Mesothelial cell of epicardium (in vitro differentiated cells): ENCODE measurements at places on chromosomes 2 and 18. TPM values are rescaled to one million over a fixed set of nuclear protein-coding genes. Genes with fewer than 3 reads are reported as not detected.

DNA sequence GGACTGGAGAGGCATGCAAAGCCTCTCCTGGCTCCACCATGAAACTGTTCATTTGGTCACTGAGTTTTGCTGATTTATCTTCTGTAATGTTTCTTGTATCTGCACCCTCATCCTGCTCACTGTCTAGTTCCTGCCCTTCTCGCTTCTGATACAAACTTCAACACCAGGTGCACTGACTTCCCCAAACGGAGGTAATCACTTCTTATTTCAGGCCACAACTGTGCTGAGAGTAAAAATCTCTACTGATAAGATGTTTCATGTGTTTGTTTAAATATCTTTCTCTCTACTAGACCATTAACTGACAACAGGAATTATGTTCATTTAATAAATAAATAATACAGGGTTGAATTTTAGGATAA, 10.9 kb upstream of the NT5C1B start:
- peaks cover 10% of the 10 kb centered on the region for H3K4me1 ChIP-seq
- H3K36me3 ChIP-seq, result no peaks in the 10 kb centered on the region
- no peak overlapping the region for H3K27ac ChIP-seq
- DNase-seq, result no peak
- no peaks in the 10 kb centered on the region for H3K27me3 ChIP-seq

GRCh38 chr2:27916293-27916995, 25.9 kb downstream of the BABAM2 start:
- H3K27me3 ChIP-seq, result no peaks in the 10 kb centered on the region
- peaks cover 35% of the 10 kb centered on the region for H3K4me1 ChIP-seq
- H3K27ac ChIP-seq, result no peak overlapping the region

DNA sequence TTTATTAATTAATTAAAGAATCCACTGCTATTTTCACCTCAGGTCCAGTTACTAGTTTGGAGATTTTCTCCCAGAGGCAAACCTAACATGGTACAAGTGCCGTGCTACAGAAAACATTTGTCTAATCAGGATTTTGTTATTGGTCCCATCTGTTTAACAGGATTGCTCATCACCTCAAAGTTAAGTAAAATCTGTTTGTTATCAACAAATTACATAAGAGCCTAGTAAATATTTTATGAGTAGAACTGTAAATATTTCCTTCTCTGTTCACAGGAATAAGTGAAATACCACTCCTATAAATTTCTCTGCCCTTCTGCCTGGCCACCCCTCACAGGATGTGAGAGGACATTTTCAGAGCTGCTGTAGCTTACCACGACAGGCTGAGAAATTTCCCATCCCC, 200.2 kb downstream of the RAD51AP2 start:
- no peak overlapping the region for H3K27ac ChIP-seq
- H3K27me3 ChIP-seq, result peaks cover 5% of the 10 kb centered on the region

GRCh38 chr2:127201452-127201851, 18.6 kb downstream of the CYP27C1 start:
- no peak for DNase-seq
- H3K27me3 ChIP-seq, result no peaks in the 10 kb centered on the region
- H3K27ac ChIP-seq, result no peak overlapping the region
- H3K4me1 ChIP-seq, result peaks cover 2% of the 10 kb centered on the region
- H3K4me3 ChIP-seq, result no peak overlapping the region
- peaks cover 2% of the 10 kb centered on the region for H3K36me3 ChIP-seq

DNA sequence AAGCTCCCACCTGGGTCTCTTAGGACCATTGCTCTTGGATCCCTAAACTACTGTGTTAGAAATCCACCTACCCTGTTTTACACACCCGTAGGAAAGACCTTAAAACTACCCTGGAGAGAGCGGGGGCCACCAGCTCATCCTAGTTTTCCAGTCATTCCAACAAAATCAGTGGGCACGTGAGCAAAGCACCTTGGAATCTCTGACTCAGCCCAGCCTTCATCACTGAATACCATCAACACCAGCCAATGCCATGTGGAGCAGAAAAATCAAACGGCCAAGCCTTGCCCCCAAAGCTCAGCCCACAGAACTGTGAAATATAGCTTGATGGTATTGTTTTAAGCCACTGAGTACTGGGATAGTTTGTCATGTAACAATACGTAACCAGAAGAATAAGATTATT, 449.7 kb upstream of the CHAC2 start:
- no peak for DNase-seq
- H3K4me3 ChIP-seq, result no peak overlapping the region
- H3K27me3 ChIP-seq, result no peaks in the 10 kb centered on the region

DNA sequence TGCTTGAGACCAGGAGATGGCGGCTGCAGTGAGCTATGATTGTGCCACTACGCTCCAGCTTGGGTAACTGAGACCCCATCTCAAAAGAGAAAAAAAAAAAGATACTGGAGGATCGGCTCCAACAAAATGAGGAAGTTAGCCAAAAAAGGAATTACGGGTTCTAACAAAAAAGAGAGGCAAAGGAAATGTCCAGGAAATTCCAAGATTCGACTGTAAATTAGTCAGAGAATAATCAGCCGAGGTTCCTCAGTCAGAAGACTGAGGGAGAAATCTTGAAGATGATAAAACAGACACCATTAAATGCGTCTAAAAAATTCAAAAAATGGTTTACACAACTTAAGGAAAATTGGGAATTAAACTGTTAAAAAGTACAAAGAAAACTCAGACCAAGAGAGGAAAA, 89.5 kb downstream of the AAK1 start:
- no peak overlapping the region for H3K27ac ChIP-seq
- H3K4me3 ChIP-seq, result no peak overlapping the region
- H3K27me3 ChIP-seq, result no peaks in the 10 kb centered on the region
- no peak for DNase-seq
- no peaks in the 10 kb centered on the region for H3K4me1 ChIP-seq

The GAREM2 gene
- 25.0 to 27.5 TPM (median 26.4 TPM) in 3 replicates for total RNA-seq

- peaks cover 5% of the 10 kb centered on the region for H3K4me1 ChIP-seq
- peaks cover 25% of the 10 kb centered on the region for H3K27me3 ChIP-seq
- no peak overlapping the region for H3K27ac ChIP-seq
- DNase-seq, result no peak
These were observed 144.2 kb upstream of the HDAC4 start for GRCh38 chr2:239544918-239545465.

GRCh38 chr2:1738163-1738562, 6.2 kb downstream of the PXDN start:
- DNase-seq, result no peak
- H3K4me3 ChIP-seq, result no peak overlapping the region
- peaks cover 27% of the 10 kb centered on the region for H3K36me3 ChIP-seq

- H3K4me3 ChIP-seq, result no peak overlapping the region
- peaks cover 4% of the 10 kb centered on the region for H3K4me1 ChIP-seq
- H3K27me3 ChIP-seq, result peaks cover 3% of the 10 kb centered on the region
- no peak for DNase-seq
These were observed 25.1 kb upstream of the PLB1 start for GRCh38 chr2:28470759-28471158.

GRCh38 chr2:204604061-204604460, 58.8 kb downstream of the PARD3B start:
- H3K27ac ChIP-seq, result peak overlapping the region; percentile 14
- peaks cover 30% of the 10 kb centered on the region for H3K4me1 ChIP-seq
- no peak overlapping the region for H3K4me3 ChIP-seq
- no peaks in the 10 kb centered on the region for H3K27me3 ChIP-seq

The LRATD1 gene
- total RNA-seq, result 2.2 to 2.6 TPM (median 2.4 TPM) in 3 replicates

- DNase-seq, result no peak
- no peak overlapping the region for H3K4me3 ChIP-seq
- no peaks in the 10 kb centered on the region for H3K4me1 ChIP-seq
- no peak overlapping the region for H3K27ac ChIP-seq
These were observed 33.4 kb downstream of the SFXN5 start for GRCh38 chr2:73037947-73038585.

The LIPG gene
- 22.3 to 26.0 TPM (median 25.7 TPM) in 3 replicates for total RNA-seq

The GALNT3 gene
- 8.2 to 10.1 TPM (median 8.3 TPM) in 3 replicates for total RNA-seq

DNA sequence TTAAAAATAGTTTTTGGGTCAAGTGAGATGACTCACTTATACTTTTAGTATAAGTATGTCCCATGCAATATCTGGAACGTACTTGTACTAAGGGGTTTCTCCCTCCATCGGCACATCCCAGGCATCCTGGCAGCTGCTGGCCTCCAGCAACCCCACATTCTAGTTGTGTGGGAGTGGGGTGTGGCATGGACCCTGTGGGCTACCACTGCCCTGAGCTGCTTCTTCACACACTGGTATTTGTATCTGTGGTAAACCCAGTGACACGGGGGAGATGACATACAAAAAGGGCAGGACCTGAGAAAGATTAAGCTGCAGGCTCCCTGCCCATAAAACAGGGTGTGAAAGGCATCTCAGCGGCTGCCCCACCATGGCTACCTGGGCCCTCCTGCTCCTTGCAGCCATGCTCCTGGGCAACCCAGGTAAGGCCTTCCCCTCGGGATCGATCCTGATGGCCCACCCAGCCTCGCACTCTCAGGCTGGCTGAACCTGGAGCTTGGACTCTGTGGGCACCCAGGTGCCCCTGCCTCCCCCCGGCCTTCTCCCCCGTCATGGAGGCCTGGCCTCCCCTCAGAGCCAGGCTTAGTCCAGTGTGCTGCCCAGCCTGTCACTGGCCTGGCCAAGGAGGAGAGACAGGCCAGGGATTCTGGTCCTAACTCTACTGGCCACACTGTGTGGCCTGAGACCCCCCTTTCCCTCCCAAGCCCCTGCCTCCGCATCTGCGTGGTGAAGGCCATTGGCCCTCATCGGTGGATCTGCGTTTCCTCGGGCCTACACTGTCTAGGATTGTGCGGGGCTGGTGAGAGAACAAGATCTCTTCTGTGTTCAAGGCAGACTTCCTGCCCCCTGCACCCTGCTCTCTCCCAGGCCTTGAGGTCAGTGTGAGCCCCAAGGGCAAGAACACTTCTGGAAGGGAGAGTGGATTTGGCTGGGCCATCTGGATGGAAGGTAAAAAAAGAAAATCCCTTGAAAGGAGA, at the start of gene GNLY:
GNLY (plus strand) TSS at position 307 of the 974 bp plus-strand sequence; CDS start at position 368, 61 bp downstream.
- H3K4me3 ChIP-seq, result no peak within 1 kb of the TSS
- DNase-seq, result no peak
- no peak within 1 kb of the TSS for H3K27ac ChIP-seq

The G6PC2 gene
- total RNA-seq, result not detected in 3 replicates

- H3K4me1 ChIP-seq, result peaks cover 31% of the 10 kb centered on the region
- H3K27me3 ChIP-seq, result no peaks in the 10 kb centered on the region
- no peak for DNase-seq
These were observed 58.6 kb upstream of the SLC25A52 start for GRCh38 chr18:31819106-31819924.

The ACVR2A gene
- 29.7 to 33.3 TPM (median 31.3 TPM) in 3 replicates for total RNA-seq

DNA sequence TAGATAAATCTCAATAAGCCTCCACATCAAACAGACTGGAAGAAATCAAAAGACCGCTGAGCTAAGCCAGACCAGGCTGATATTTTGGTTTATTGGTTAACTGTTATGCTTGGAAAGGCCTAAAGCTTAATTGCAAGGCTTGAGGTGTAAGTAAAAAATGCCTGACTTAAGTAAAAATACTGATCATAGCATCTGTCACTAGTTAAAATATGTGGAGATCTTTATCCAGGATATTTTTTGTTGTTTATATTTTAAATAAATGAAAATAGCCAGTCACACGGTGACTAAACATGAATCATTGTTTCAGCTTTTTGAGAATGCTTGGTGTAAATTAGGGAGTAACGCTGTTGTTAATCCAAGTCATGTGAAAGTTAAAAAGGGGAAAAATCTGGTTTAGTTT, 127.9 kb downstream of the THADA start:
- peaks cover 72% of the 10 kb centered on the region for H3K4me1 ChIP-seq
- H3K27ac ChIP-seq, result peak overlapping the region; percentile 91
- no peak for DNase-seq
- H3K4me3 ChIP-seq, result no peak overlapping the region
- no peaks in the 10 kb centered on the region for H3K27me3 ChIP-seq

DNA sequence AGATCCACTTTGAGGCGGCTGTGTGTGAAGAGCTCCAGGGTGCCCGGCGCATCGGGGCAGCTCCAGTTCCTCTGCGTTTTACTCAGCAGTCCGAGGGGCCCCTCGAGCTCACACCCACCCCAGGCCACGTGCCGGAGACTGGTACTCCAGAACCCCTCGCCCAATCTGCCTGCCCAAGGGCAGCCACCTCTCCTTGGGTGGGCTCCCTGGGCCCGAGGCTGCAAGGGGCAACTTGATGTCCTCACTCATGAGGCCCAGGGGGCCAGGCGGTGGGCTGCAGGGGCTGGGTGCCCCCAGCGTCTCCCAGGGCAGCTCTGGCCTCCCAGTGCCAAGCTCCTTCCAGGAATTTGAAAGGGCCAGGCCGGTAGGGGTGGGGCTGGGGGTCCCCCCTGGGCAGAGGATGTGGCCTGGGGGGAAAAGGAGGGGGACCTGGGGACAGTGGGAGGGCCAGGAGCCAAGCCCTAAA, 16.7 kb downstream of the RAMP1 start:
- H3K27ac ChIP-seq, result no peak overlapping the region
- H3K36me3 ChIP-seq, result no peaks in the 10 kb centered on the region
- peaks cover 15% of the 10 kb centered on the region for H3K4me1 ChIP-seq
- no peak overlapping the region for H3K4me3 ChIP-seq
- no peaks in the 10 kb centered on the region for H3K27me3 ChIP-seq

- H3K4me1 ChIP-seq, result peaks cover 8% of the 10 kb centered on the region
- no peaks in the 10 kb centered on the region for H3K36me3 ChIP-seq
- H3K4me3 ChIP-seq, result no peak overlapping the region
- H3K27ac ChIP-seq, result no peak overlapping the region
These were observed 707.8 kb downstream of the DSC3 start for GRCh38 chr18:30334781-30335180.

DNA sequence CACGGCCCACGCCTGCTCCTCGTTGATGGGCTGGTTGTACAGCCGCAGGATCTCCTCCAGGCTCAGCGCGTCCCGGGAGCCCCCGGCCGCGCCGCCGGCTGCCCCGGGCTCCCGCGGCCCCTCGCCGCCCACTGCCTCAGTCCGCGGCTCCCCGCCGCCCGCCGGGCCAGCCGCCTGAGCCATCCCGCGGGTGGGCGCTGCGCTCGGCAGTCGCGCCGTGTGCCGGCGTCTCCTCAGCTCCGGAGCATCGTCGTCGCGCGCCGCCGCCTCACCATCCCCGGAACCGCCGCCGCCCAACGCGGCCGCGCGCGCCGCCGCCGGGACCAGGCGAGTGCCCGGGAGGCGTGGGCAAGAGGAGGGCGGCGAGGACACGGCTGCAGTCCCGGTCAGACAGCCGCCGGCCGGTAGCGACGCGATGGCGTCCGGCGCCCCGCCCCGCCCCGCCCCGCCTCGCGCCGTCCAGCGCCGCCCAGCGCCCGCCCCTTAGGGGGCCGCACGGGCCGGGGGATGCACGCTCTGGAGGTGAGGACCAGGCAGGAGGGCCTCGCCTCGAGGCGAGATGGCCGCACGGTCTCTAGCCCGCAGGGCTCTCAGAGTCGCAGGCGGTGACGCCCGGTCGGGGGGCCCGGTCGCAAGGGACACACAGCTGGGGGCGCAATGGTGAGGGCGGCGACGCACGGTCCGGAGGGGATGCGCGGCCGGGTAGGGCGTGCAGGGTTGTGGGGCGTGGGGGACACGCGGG, at the start of gene SPIRE1:
SPIRE1 (minus strand) TSS at position 424 of the 742 bp plus-strand sequence; CDS start at position 183, 241 bp downstream.
- no peaks in the 10 kb centered on the region for H3K36me3 ChIP-seq
- peak within 1 kb of the TSS; percentile 75 for H3K4me3 ChIP-seq
- peak; percentile 56 for DNase-seq
- H3K4me1 ChIP-seq, result peaks cover 28% of the 10 kb centered on the region
- peaks cover 5% of the 10 kb centered on the region for H3K27me3 ChIP-seq
